ENCODE measurements at places on chromosomes 12 and 14.

GRCh38 chr12:126856958-126857357, 1410.0 kb upstream of the TMEM132C start:
- DNase-seq = no peak

GRCh38 chr14:77181603-77182437, at the start of gene TMEM63C:
TMEM63C (plus strand) TSS chr14:77181798; CDS start chr14:77218814, 37,016 bp downstream.
- DNase-seq = peak; percentile 92

GRCh38 chr12:22256041-22256441, 78.5 kb downstream of the ST8SIA1 start:
- no peak for DNase-seq

DNA sequence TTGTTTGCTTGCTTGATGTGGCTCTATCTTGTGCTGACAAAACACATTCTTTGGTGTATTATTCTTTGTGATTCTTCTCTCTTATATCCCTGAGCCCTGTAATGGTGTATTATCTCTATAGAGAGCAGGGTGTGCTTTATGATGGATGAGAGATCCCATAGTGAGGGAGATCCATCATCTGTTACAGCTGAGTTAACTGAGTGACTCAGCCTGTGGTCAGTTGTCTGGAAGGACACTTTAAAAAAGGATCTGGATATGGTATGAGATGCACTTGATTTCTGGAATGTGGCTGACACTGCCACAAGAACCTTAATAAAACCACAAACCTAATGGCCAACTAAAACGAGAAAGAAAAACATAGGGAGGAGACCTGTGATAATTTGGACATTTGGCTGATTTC, 461.4 kb upstream of the SYT1 start:
- DNase-seq = no peak

DNA sequence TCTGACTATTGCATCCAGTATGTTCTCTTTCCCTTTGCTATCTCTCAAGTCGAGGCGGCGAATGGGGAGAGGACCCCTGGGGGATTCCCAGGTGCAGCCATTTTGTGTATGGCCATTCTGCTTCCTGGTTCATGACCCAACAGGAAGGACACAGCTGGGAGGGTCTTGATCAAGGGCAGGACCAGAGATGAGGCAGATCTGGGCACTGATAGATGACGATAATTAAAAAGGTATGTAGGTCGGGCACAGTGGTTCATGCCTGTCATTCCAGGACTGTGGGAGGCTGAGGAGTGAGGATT, 73.9 kb downstream of the EID3 start:
- no peak for DNase-seq

- DNase-seq = no peak
These were observed 63.5 kb downstream of the CLMN start for GRCh38 chr14:95256002-95256775.

- DNase-seq = no peak
These were observed 161.1 kb downstream of the SNAPC1 start for GRCh38 chr14:61923348-61923747.

DNA sequence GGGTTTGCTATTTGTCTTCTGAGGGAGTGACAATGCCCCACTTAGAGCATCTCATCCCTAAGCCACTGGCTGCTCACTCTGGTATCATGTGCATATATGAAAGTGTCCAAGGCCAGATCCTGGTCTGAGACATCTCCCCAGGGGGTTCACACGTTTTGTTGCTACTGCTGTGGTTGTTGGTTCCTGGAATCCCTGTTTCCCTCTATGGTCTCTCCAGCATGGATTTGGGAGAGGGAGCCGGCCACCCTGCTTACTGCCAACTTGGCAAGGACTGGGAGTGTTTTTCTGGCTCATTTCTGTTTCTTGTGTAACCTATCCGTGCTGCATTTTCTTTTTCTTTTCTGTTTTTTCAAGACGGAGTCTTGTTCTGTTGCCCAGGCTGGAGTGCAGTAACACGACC, 101.3 kb upstream of the MAX start:
- no peak for DNase-seq

DNA sequence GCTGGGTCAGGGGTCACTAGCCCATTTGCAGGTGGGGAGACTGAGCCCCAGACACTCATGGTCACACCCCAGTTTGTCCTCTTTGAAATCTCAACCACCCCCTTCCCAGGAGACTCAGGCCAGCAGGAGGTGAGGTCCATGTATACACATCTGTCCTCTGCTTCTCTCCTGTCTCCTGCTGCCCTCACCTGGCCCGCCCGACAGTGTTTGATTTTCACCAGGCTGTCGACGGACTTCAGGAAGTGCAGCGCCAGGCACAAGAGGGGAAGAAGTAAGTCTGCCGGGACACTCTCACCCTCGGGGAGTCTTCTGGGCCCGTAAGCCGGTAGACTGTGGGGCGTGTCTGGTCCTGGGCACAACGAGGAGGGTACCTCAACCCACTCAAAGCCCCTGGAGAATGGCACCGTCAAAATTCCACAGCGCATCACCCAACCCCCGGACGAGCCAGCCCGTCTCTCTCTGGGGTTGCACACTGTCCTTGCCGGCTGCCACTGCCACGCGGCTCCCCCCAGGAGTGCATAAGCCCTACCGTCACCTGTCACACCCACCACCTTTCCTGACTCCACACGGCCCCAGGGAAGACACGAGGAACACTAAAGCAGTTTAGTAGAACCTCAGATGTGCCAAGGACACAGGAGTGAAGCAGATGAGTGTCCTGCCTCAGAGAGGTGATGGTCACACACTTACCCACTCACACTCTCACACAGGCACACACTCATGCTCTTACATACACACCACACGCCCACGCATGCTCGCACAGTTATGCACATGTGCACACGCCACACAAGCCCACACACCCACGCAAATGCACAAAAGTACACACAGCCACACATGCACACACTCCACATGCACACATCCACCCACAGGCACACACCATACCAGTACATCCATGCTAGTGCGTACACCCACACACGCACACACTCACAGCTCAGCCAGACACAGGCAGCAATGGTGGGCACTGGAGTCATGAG, 13.1 kb upstream of the SIVA1 start:
- no peak for DNase-seq
